ENCODE measurements at places on chromosomes 3 and 15.

- DNase-seq: no peak
These were observed 18.6 kb upstream of the SLC41A3 start for GRCh38 chr3:126102530-126102951.

DNA sequence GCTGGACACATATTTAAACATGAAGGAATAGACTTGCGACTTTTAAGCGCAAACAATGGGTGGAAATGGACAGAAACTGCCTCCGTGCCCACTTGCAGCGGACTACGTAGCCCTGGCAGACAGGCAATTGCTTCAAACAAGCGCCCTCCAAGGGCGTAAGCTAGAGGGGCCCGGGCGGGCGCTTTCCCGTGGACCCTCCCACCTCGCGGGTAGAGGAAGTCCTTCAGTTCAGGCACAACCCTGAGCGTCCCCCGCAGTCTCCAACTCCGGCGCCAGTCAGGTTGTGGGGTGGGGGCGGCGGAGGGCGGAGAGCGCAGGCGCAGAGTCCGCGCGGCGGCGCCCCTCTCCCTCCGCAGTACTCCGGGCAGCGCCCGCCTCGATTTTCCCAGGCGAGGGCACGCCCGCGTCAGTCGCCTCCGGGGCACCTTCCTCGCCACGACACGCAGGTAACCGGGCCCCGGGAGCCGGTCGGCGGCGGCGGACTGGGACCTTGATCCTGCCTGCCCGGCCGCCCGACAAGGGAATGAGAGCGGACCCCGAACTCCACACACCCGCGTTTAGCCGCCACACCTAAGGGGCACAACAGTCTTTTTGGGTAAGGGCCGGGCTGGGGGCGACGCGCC, at the start of gene SLC35G2:
Gene SLC35G2 (plus strand): TSS at position 358 of the 623 bp plus-strand sequence. CDS start 35,335 bp downstream, outside the sequence.
- no peak for DNase-seq

DNA sequence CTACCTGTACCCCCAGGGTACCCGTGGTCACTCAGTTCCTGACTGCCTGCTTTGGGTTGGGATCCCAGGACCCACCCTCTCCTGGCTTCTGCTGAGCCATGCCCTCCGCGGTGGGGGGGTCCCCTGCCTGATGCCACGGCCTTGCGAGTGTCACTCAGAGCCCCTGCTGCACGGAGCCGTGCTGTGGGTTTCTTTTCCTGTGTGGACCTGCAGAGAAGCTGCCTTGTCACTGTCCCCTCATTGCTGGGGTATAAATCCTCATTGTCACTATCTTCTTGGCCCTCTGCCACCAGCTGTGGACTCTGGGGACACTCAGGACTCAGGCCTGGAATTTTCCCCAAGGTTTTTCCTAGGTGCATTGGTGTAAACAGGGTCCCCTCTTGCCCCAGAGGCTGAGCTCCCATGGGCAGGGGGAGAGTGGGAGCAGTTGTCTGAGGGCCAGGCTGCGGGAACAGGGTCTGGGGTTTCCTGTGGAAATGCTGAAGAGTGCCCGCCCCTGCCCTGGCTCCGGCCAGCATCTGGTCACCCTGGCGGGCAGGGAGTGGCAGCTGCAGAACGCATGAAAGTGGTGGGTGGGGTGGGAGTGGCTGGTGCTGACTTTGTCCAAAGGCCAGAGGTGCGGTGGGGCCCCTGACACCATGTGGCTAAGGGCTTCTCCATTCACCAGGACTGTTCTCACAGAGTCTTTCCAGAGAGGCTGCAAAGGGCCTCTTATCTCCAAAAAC, 191.7 kb downstream of the GOLGA6L6 start:
- DNase-seq: no peak

DNA sequence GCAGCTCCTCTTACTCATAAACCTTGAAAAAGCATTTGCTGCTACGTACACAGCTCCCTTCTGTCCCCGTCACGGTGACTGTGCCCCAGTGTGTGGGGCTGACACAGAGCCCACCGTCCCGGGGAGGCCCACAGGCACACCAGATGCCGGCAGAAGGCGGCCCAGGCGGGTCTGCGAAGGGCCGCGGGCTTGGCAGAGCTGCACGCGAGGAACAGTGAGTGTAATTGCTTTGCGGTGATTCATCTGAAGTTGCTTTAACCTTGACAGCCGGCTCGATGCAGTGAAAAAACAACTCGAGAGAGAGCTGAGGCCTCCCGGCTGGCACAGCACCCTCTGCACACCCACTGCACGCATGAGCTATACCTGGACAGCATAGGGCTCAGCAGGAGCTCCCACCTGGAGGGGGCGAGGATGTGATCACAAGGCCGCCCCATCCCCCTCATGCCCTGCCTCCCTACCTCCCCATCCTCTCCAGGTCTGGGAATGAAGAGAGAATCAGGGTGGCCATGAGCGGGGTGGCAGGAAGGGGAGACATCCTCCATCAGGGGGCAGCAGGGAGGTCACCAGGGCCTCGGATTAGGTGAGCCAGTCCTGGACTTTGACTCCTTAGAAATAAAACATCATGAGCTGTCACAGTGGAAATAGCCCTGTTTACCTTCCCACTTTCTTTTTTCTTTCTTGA, 172.7 kb downstream of the MEGF11 start:
- no peak for DNase-seq

DNA sequence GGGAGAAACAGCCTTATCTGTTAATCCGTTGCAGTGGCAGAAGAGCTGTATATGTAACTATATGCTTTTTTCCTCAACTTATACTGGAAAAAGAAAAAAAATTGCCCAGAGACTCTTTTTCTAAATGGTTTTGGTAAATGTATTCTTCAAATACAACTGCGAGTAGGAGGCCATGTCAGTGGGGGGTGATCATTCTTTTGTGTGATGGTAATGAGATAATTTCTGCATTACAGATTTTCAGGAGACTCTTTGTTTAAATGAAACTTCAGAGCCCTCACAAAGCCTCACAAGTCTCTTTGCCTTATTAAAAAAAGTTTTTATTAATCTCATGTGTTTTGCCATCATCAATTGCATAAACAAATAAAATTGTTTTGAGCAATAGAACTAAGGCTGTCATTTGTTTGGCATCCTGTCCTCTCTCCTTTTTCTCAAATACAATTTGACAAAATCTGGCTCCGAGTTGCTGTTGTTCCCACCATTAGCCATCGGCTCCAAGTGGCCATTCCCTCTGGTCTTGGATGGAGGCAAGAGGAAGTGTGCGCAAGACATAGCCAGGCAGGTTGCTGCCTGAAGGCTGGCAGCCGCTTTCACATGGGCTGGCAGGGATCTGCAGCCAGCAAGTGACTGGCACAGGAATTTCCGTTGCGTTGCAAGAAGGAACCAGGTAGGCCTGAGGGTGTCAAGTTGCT, 116.7 kb downstream of the FNDC3B start:
- no peak for DNase-seq

DNA sequence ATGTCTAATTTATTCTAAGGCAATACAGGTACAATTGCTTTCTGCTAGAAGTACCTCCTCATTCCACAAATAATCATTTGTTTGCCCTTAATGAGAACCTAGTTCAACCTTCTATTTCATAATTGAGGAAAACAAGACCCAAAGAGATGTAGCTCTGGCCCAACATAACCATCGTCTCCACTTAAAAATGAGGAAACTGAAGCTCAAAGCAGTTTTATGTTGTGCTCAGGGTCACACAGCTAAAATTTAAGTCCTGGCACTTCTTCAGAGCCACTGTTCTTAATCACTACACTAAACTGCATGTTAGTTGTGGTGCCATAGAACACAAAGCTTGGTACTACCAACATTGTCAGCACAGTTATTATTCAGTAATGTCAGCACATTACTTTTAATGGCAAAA, 108.0 kb downstream of the SERPINI1 start:
- DNase-seq: no peak

DNA sequence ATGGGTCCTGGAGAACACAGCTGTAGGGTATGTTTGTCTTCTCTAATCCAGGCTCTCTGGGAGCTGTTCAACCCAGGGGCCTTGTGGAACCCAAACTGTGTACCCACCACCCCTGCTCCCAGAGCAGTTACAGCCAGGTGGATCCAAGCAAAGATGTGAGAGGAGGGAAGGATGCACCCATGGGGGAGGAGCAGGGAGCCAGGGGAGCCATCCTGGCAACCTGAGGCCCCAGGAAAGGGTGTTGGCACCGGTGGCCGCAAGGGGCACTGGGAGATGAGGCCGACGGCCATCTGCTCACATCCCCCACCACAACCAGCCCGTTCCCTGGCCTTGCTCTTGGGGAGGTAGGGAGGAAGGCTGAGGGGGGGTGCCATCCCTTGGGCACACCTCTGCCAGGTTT, 43.2 kb downstream of the CMTM6 start:
- DNase-seq: no peak

GRCh38 chr3:46926039-46926438, 48.5 kb downstream of the PTH1R start:
- no peak for DNase-seq

- no peak for DNase-seq
These were observed 46.2 kb upstream of the VILL start for GRCh38 chr3:37944391-37944842.

GRCh38 chr3:177816667-177817208, 619.5 kb upstream of the TBL1XR1 start:
- no peak for DNase-seq

DNA sequence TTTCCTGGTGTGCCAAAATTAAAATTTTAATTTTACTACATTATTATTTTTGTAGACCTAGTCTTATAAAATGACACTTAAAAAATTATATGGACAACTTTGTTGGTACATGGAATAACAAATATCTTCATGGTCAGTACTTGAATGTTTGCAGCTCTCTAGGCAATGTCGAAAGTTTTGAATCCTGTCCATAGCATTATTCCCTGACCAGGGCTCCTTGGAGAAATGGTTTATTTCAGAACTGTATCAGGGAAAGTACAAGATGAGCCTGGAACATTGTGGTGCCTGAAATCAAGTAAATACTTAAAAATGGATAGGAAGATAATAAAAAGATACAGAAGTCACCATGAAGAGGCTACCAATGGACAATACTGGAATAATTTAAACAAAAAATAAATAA, 47.6 kb downstream of the ALDH1A2 start:
- no peak for DNase-seq

GRCh38 chr3:99929745-99930139, 112.1 kb downstream of the CMSS1 start:
- no peak for DNase-seq

DNA sequence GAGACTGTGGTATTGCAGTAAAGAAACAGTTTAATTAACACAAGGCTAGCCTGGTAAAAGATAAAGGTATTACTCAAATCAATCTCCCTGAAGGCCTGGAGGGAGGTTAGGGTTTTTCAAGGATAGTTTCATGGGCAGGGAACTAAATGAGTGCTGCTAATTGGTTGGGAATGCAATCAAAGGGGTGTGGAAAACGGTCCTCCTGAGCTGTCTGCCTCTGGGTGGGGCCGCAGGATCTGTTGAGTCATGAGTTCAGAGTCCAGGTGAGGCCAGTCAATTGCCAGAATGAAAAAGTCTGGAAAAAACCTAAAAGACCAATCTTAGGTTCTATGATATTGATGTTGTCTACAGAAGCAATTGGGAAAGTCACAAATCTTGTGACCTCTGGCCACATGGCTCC, 293.2 kb downstream of the MCTP2 start:
- no peak for DNase-seq

GRCh38 chr3:58563386-58564035, 13.7 kb downstream of the FAM107A start:
- DNase-seq: no peak

DNA sequence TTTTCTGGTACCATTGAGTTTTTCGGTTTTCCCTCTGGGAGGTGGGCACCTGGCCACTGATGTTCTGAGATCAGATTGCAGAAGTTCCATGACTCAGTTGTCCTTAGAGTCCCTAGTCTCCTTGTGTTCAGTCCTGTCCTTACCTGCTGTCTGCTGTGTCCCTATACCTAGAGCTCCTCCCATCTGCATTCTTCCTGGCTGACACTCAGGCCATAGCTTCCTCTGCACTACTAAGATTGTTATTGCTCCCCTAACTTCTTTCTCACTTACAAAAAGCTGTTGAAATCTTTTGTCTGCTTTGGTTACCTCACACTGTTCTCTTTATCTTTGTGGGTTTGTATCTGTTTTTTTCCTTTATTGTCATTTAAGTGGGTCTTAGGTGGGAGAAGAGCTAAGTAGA, 13.2 kb downstream of the USP3 start:
- no peak for DNase-seq

GRCh38 chr3:176948151-176948550, 249.1 kb downstream of the TBL1XR1 start:
- DNase-seq: no peak

DNA sequence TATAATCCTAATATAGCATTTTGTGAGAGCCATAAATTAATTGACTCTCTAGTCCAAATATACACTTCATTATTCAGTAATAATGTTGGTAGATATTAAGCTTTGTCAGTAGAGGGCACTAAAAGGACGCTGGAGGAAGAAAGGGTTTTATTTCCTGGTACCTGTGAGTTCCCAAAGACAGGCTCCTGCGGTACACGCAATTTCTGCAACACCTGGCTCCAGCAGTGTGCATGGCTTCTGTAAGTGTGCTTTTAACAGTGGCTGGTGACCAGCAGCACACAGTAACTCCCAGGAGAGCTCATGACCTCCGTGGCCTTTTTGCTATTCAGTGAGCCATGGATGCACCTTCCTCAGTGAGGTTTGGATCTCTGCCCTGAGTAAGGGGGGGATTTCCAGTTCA, 338.3 kb upstream of the ZNF385D start:
- no peak for DNase-seq

DNA sequence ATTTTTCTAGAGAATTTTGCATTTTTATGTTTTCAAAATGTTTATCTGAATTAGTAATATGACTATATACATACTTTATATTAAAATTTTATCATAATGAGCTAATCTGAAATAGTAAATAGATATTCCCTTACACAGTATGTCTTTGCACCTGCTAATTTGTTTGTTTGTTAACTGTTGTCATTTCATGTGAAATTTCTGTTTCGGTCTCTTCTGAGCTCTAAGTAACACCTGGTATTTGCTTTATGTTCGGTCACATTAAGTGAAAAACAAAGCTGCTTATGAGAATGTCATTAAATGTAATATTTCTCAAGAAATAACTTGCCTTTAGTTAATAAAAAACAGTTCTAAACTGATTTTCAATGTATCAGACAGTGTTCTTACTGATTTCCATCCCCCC, 61.1 kb downstream of the FNDC3B start:
- no peak for DNase-seq

DNA sequence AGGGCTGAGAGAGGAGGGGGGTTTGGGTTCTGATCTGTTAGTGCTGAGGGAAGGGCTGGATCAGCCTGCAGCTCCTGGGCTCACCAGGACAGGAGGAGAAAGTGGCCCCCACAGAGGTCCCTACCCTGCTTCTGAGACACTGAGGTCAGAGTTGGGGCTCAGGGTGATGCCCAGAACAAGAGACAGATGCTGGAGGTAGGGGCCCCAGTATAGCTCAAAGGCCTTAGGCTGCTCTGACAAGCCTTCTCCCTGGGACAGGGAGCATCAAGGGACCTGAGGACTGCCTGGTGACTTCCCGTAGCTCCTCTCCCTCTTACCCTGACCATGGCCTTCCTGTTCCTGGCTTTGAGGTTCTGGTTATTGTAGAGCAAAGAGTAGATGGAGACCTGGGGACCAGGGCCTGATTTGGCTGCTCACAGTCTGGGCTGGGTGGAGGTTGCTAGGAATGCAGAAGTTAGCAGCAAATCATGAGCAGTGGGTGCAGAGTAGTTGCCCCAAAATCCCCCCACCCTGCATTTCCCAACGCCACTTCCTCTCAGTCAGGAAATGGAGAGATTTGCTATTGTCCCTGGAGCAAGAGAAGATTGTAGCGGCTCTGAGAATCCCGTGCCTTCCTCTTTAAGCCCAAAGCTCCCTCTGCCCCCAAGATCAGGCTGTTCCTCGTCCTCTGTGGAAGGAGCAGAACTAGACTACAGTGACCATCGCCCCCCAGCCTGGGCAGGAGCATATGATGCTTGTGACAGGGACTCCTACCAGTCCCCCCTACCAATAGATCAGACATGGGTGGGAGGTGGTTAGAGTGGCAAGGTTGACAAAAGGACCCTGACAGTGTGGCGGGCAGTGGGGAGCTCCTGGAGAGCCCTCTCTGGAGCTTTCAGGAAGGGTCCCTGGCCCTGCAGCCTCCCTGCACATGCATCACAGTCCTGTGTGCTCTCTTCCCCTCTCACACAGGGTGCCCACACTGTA, 47.4 kb upstream of the SEC22A start:
- DNase-seq: no peak

All from stimulated activated CD4-positive, alpha-beta T cell treated with anti-CD3 and anti-CD28 coated beads, TNF-alpha, amount 100 ng/mL, for 48 hours (primary cell).